ENCODE measurements at places on chromosomes 5 and 9. TPM values are rescaled to one million over a fixed set of nuclear protein-coding genes. Genes with fewer than 3 reads are reported as not detected.

Gene FUT7
- not detected for total RNA-seq

DNA sequence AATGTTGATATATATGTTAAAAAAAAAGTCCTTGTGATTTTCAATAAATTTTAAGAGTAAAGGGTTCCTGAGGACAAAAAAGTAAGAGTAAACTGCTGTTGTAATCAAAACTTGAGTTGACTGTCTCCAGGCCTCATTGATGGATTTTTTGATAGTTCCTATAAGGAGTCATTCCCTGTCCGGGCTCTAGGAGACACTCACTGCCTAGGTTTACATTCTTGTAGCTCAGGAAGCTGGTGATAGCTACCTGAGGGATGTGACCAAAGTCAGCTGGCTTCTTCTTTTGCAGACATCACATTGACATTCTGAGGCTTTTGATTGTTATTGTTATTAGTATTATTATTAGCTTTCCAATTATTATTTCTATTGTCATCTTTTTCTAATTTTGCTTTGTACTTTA is 116.5 kb upstream of the FBXL7 start:
- DNase-seq, result no peak

Gene THG1L
- 11.3 TPM for total RNA-seq

GRCh38 chr9:85909390-85909789 is 31.6 kb upstream of the NAA35 start:
- DNase-seq, result no peak

Gene GARIN3
- not detected for total RNA-seq

GRCh38 chr5:79464695-79465332 is 49.1 kb downstream of the HOMER1 start:
- DNase-seq, result peak; percentile 2
